ENCODE measurements at places on chromosomes 5 and 9.

GRCh38 chr9:78023003-78023741, 8.4 kb downstream of the GNAQ start:
- DNase-seq = peak; percentile 53

GRCh38 chr9:133861086-133861485, 122.9 kb upstream of the SARDH start:
- no peak for DNase-seq

DNA sequence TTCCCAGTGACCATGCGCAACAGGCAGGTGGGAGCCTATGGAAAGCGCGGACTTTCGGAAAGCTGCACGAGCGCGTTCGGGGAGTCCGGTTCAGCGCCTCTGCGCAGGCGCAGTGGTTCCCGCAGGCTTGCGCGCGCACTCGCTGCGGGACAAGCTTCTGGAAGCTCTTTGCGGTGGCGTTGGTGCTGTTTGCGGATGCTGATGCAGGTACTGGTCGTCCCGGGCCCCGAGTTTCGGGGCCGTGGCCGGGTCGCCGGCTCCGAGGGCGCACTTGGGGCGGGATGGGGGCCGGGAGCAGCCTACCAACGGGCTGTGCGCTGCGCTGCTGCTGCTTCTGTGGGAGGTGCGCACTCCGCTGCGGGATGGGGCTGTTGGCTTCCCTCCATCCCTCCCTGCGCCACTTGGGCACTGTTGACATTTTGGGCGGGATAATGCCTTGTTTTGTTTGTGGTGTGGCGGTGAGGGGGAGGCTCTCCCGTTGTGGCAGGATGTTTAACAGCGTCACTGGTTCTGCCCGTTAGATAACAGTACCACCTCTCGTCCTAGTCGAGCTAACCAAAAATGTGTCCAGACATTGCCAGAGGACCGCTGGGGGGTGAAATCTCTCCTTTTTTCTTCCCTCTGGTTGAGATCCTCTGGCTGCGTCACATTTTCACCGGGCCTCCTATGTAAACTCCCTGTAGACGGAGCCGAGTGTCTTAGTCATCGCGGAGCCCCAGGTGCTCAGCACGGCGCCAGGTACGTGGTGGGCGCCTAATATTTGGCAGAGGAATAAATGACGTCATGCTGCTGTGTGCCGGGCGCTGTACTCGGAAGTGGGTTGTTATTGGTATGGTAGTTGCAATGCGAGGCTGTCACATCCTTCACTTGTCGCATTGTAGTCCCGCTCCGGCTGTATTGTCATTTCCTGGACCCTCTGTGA, at the start of gene ZNF483:
ZNF483 (plus strand) TSS at position 124 of the 922 bp plus-strand sequence. CDS start 2,217 bp downstream, outside the sequence.
- DNase-seq = peak; percentile 67

- DNase-seq = peak; percentile 66
These were observed 734.5 kb upstream of the ZNF608 start for GRCh38 chr5:125480911-125481310.

DNA sequence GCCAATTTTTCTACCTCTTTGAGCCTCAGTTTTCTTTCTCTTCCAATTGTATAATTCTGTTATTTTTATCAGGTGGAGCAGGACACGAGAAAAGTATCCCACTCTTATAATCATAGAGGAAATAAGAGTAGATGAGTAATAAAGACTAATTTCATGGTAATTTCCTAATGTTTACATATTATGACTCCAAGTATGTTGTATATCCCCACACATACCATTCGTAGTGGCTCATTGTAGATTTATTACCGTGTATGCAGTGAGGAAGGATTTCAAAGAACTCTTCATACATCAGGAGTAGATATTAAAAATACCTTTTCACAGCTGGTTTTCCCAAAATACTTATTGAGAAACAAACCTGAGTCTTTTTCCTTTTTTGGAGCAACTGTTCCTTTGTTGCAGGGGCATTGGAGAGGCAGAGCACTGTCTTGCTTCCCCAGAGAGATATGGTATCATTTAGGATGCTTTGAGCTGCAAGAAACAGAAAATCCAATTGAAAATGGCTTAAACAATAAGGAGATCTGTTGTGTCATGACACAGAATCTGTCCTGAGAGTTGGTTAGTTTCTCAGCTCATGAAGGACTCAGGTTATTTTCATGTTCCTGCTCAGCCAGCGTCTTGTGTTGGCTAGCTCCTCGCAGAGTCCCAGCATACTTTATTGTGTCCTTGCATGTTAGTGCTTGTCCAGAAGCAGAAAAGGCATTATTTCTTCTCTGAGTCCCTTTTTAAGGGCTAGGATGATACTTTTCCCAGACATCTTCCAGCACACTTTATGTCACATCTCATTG, 291.2 kb downstream of the ARHGAP26 start:
- DNase-seq = peak; percentile 91

DNA sequence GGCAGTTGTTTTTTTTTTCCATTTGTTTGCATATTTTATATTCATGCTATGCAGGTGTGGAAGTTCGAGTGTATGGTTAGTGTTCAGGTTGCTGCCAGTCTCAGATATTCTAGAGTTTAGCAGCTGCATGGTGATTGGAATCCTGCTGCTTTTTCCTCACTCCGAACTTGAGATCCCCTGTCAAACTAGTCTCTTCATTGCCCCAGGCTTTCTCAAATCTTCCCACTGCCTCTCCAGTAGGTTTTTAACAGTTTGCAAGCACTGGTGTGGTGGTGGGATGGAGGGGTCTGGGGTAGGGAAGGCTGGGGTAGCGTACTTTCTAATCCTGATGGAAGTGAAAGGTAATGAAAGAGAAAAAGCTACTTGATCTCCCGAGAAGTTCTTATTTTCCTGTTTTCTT, 112.9 kb downstream of the CHSY3 start:
- DNase-seq = no peak

DNA sequence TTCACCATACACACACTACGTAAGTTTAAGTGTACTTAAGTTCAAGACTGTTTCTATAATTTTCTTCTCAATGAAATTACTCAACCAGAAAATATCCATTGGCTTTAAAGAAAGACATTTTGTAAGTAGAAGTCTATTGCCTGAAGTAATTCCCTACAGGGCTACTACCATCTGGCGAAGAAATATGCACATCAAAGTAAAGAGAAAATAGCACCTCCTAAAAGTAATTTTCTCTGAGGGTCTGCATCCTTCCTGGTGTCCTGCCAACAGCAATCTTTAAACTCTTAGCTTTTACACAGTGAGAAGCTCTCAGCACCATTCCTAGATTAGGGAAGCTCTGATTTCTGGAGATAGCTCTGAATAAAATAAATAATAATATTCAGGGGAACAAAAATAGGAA, 498.5 kb upstream of the TYRP1 start:
- no peak for DNase-seq

DNA sequence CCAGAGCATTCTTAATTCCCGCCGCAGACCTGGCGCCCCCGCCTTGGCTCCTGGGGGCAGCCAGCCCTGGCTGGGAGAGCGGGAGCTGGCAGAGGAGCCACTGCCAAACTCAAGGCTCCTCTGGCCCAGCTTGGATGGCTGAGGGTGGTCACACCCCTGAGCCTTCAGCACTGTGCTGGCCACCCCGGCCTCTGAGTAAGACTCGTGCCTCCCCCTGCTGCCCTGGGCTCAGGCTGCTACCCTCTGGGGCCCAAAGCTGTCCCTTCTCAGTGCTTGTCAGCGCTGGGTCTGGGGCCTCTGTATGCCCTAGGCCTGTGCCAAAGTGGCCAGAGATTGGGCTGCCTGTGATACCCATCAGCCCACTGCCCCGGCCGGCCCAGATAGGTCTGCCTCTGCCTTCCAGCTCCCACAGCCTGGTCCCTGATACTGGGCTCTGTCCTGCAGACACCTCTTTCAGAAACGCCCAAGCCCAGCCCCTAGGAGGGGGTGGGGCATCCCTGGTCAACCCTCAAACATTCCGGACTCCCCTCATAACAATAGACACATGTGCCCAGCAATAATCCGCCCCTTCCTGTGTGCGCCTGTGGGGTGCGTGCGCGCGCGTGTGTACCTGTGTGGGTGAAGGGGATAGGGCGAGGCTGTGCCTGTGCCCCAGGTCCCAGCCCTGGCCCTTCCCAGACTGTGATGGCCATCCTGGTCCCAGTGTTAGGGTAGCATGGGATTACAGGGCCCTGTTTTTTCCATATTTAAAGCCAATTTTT, 4.4 kb upstream of the PRR7 start:
- no peak for DNase-seq

- no peak for DNase-seq
These were observed 151.0 kb downstream of the ENTREP1 start for GRCh38 chr9:69476016-69476415.

- DNase-seq = no peak
These were observed 13.3 kb upstream of the FEM1C start for GRCh38 chr5:115557667-115558387.
